Naive thymus-derived CD8-positive, alpha-beta T cell (primary cell): ENCODE measurements at places on chromosomes 1 and 21.

DNA sequence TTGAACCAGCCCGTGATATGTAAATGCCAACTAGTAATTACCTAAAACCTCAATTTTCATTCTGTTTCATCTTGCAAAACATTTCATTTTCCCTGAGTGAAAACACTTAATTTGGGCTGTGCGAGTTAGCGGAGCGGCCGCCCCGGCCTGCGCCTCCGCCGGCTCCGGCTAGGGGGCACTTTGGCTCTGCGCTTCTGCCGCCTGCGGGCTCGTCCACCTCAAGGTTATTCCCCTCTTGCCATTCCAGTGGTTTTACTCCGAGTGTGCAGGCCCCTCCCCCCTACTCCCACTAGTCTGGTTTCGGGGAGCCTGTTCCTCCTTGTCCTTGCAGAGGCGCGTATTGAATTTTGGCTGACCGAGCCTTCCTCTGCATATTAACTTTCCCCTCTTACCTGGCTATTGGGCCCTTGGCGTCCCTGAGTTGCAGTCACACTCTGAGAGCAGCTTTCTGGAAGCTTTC lies 55.6 kb downstream of the PEX14 start:
- no peak for DNase-seq

DNA sequence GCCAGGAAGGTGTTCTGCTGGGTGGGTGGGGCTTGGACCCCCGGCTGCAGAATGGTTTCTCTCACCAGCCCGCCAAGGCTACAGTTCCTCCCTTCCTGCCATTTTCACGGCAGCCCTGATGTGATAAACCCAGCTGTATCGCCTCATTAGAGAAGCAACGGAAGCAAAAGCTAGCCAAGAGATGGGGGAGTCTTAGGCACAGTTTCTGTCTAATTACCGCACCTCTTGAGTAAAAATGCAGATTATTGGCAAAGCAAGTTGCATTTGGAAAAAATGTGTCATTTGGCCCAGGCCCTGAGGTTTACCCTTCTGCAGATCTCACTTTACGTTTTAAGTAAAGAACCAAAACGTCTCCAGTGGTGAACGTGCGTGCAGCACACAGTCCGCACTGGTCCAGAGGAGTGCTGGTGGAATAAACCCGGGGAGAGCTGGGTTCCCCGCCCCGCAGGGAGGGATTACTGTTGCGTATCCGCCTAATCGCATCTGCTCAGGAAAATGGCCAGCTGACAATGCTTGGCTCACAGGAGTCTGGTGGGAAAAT lies 109.9 kb downstream of the GALNT2 start:
- no peak for DNase-seq

DNA sequence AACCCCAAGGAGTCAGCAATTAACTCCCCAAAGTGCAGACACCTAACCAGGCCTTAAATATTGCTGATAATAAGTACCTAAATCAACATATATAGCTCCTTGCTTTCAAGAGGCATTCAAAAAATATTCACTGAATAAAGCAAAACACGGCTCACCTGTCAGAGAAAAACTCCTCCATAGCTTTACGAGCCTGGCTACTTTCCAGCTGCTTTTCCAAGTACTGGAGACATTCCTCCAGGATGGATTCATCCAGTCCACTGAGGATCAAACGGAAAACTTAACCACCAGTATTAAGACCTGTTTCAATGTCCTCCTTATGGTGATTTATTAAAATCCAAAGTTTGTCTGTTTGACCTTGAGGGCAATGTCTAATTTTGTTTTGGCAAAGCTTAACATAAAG lies 44.6 kb downstream of the UBR4 start:
- no peak for DNase-seq

DNA sequence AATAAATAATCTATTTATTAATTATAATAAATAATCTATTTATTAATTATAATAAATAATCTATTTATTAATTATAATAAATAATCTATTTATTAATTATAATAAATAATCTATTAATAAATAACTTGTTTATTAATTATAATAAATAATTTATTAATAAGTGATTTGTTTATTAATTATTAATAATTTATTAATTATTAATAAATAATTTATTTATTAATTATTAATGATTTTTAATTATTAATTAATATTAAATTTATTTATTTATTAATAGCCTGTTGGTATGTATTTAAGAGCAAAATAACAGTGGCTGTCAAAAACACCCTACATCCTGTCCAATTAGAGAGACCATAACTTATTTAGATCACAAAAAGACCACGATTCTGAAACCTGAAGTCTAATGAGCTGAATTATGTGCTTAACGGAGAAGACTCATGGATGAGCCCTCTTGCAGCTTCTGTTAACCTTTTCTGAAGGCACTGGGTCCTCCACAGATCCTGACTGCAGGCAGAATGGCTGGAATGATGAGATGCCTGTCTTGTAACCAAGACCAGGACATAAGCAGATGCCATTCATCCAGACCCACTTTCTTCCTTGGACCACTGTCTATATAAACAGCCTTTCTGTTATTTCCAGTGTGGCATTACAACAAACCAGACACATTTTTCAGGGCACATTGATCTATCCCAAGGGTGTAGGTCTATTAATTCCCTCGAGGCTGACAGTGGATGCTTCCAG lies 134.2 kb downstream of the SETD4 start:
- DNase-seq: no peak

DNA sequence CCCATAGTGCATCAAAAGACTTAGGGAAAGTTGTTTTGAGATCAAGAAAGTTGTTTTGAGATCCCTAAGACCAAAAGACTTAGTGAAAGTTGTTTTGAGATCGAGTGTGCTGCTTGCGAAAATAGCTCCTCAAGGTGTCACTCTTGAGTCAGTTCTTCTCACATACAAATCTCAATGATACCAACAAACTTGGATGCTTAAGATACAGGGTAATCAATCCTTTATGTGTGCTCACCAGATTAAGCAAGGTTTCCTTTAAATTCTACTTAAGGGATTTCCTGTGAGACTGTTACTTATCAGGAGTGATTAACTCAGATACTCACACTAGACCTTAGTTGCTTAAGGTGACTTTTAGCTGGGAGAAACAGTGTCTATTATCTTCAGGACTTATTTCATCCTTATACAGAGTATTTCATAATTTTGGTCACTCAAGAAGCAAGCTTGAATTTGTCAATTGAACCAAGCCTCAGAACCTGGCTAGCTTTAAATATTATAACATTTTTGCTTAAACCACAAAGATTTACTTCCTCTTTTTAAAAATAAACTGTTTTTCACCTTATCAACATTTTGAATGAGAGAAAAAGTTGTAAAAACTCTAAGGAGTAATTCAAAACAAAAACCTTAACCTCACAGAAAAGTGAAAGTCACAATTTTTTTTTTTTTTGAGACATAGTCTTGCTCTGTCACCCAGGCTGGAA lies 8.0 kb upstream of the RLF start:
- DNase-seq: no peak

GRCh38 chr1:117001254-117001927 lies at the start of gene CD101:
CD101 (plus strand) TSS chr1:117001760; CDS start chr1:117001818, 58 bp downstream.
- DNase-seq: no peak

GRCh38 chr1:30845904-30846290 lies 62.7 kb downstream of the SDC3 start:
- no peak for DNase-seq

- DNase-seq: no peak
These were observed 1030.1 kb downstream of the ADGRL2 start for GRCh38 chr1:82830690-82831380.

DNA sequence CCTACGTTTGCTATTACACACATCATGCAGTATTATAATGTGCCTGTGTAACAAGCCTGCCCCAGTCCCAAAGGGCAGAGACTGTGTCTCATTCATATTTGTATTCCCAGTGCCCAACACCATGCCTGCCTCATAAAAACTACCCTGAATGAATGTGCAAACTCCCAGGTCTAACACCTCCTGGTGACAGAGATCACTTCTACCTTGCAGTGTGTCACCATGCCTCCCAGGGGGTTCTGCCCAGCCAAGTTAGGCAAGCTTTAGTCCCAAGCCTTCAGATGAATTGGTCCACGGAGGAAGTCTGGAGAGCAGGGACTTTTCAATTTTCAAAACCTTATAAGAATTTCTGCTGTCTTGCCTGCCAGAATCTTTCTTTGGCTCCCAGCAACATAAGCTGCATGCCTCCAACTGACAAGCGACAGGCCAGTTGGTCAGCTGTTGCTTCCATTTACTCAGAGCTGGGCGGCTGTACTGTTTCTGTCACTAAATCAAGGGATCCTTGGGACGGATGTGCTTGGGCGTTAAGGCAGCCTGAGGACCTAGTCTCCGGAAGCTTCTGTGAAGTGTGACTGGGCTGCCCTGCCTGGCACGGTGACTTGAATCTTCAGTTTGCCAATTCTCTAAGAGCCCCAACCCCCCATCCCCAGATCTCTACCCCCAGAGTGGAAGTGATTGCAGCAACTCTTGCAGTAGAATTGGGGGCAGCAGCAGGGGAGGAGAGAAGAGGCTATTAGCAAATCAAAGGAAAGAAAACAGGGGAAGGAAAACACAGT lies 1.2 kb downstream of the RXRG start:
- no peak for DNase-seq

GRCh38 chr1:39387452-39387851 lies 104.0 kb upstream of the BMP8A start:
- no peak for DNase-seq

DNA sequence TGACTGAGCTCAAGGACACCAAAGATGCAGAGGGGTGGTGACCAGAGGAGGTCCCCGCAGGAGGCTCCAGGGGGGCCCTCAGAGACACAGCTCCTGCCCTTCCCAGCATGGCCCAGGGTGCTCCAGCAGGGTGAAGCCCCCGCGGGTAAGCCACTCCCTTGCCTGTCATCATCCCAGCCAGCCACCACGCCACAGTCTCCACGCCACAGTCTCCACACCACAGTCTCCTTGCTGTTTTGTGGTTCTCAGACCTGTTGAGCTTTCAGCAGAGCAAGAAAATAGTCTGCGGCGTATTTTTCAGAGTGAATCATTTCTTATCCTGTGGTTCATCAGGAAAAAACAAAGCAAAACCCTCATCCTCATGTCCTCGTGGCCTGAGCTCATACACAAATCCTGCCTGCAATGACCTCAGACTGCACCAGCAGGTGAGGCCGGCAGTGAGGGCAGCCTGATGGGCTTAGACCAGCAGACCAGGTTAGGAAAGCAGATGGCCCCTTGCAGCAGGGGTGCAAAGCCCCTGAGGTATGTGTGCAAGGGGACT lies 25.7 kb upstream of the ABCG1 start:
- DNase-seq: peak; percentile 47

GRCh38 chr1:156283521-156283920 lies 604 bp upstream of the TMEM79 start:
- no peak for DNase-seq
